ENCODE measurements at places on chromosomes 12 and 14.

GRCh38 chr12:113766131-113766878 lies 199.8 kb downstream of the RBM19 start:
- no peak for DNase-seq

DNA sequence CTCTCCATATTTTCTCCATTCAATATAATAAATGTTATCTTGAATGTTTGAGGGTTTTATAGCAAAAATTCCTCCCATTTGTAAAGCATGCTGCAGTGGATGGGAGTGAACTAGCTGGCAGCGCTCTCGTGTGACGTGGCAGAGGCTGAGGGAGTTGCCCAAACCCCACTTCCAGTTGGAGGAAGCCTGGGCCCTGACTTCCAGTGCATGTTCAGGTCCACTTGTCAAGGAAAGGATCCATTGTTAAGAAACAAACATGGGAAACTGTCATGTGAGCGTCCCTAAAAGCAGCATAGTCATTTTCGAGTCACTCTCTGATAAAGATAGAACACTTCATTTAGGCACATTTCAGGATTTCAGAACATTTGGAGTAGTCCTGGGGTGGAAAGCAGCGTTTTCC lies 116.6 kb downstream of the SLC25A47 start:
- no peak for DNase-seq

DNA sequence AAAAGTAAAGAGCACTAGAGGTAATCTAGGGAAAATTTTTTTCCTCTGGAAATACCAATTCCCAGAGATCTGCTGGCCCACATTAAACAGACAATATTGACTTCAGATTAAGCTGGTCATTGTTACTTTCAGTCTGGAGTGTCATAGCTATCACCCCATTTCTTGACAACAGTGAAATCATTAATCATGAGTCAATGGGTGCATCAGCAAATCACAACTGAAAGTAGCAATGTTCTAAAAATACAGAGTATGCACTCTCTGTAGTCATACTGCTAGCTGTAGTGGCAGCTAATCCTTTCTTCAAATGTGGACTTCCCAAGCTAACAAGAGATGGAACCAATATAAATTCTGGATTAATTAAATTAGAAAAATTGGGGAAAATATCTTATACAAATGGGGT lies 129.9 kb downstream of the CPNE8 start:
- DNase-seq = no peak

GRCh38 chr12:53179687-53180219 lies 769 bp upstream of the ZNF740 start:
- DNase-seq = no peak

DNA sequence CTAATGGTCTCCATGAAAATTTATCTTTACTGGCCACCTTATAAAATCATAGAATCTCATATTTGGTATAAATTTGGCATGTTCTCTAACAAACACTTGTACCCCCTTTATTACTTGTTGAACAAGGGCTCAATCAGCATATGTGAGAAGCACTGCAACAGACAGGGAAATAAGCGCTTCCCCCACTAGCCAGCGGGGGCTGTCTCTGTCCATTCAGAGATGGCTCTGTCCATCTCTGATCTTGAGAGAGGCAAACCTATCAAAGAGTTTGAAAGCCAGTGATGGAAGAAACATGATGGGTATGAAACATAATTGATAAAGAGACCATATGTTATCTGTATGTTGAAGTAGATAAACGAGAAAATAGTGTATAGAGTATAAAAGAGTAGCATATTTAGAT lies 326.8 kb downstream of the PDZRN4 start:
- no peak for DNase-seq

DNA sequence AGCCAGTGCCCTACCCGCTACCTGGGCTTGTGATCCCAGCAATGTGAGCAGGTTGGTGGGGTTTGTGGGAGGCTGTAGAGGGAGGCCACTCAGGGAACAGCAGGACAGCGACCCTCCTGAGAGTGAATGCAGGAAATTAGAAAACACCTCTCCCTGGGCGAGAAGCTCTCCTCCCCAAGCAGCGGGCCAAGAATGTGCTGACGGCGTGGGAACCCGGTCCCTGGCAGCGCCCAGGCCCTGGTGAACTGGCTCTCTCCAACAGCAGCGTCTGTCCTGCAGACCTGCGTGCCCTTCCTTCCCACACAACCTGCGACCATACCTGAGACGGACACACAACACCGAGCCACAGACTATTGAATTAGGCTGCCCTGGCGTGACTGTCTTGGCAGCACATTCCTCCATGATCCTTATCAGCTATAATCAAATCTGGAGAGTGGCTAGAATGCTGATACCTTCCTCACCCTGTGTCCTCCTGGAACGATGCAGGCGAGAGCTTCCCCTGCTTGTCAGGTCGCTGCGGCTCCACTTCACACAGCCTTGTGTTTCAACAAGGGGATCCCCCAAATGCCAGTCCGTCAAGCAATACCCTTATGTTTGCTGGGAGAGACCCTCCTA lies 114.8 kb upstream of the GSC start:
- DNase-seq = no peak

- DNase-seq = no peak
These were observed 2.4 kb upstream of the DGLUCY start for GRCh38 chr14:91111443-91111842.

GRCh38 chr14:105495101-105495989 lies 4.3 kb downstream of the TEDC1 start:
- no peak for DNase-seq

DNA sequence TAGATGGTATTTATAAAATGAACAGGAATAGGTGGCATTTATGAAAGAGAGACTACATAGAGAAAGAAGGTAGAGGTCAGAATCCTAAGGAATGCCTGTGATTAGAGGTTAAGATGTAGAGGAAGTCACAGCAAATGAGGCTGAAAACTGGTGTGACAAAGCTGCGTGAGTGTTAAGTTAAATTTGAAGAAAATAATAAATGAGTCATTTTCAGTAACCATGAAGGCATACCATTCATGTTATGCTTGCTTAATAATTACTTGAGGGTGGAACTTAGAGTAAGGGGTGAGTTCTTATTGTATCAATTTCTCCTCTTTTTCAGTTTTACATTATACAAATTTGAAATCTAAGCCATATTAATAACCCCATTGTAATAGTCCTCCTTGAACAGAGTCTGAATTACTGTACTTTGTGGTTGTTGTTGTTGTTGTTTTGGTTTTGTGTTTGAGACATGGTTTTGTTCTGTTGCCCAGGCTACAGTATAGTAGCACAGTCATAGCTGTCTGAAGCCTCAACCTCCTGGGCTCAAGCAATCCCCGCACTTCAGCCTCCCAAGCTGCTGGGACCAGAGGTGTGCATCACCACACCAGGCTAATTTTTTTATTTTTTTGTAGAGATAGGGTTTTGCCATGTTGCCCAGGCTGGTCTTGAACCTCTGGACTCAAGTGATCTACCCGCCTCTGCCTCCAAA lies 761.5 kb downstream of the GALC start:
- DNase-seq = no peak

DNA sequence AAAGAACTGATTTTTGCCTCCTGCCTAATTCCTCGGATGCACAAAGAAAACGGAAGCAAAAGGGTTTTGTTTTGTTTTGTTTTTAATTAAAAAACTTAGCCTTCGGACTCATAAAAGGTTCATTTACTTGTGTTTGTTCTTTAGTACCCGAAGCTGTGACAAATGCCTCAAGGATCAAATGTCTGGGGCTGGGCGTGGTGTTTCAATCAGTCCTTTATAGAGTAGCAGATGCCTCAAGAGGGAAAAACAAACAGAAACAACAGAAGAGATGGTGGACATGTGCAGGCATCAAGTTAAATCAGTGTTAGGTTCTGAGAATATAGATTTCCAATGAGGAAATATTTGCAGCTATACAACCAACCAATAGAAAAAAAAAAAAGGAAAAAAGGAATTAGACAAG lies 1.6 kb upstream of the WIF1 start:
- no peak for DNase-seq

GRCh38 chr14:23058654-23059504 lies 1.6 kb upstream of the CDH24 start:
- no peak for DNase-seq

- DNase-seq = no peak
These were observed 20.0 kb downstream of the PTGES3 start for GRCh38 chr12:56668197-56668457.

DNA sequence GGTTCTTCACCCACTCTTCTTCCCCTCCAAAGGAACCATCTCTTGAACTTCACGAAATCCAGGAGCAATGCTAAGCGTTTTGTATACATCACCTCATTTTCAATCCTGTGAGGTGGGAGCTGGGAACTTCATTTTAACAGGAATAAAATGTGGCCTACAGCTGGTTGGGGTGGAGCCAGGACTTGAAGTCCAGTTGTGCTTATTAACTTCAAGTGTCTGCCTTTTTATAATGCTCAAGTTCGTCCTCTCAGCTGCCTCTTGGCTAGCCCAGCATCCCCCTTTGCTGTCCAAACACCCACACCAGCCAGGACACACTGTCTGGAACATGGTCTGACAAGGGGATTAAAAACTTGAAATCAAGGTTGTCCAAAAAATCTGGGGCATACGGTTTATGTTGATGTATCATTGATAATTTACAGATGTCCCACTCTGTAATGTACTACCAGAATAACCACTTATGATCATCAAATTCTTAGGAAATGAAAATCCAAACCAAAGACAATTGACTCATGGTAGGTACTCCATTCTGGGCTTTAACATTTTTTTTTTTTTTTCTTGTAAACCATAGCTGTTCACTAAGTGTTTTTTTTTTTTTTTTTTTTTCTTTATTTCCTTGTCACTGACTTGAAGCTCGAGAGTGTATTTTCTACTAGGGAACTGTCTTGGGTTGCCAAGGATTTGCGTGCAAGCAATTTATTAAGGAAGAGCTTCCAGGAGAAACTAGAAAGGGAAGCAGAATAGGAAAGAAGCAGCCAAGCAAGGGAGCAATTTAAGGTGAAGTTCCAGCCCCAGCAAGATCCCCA lies 252.3 kb downstream of the EFCAB11 start:
- DNase-seq = no peak

DNA sequence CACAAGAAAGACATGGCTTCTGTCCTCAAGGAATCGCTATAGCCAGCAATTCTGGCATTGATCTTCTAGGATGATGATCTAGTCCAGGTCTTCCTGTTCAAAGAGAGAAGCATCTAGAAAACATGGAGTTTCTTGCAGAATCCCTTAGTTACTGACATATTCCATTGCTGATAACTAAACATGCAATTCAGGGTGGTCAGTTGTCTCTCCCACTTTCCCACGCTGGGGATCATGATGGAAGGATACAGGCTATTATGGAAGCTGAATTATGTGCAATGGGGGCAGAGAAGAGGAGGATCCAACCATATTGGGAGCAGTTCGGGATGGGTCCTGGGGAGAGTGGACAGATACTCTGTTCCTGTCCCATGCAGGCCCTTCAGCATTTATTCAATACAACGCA lies 9.8 kb upstream of the RPH3A start:
- DNase-seq = no peak

GRCh38 chr12:42180990-42181596 lies 36.4 kb upstream of the GXYLT1 start:
- no peak for DNase-seq

DNA sequence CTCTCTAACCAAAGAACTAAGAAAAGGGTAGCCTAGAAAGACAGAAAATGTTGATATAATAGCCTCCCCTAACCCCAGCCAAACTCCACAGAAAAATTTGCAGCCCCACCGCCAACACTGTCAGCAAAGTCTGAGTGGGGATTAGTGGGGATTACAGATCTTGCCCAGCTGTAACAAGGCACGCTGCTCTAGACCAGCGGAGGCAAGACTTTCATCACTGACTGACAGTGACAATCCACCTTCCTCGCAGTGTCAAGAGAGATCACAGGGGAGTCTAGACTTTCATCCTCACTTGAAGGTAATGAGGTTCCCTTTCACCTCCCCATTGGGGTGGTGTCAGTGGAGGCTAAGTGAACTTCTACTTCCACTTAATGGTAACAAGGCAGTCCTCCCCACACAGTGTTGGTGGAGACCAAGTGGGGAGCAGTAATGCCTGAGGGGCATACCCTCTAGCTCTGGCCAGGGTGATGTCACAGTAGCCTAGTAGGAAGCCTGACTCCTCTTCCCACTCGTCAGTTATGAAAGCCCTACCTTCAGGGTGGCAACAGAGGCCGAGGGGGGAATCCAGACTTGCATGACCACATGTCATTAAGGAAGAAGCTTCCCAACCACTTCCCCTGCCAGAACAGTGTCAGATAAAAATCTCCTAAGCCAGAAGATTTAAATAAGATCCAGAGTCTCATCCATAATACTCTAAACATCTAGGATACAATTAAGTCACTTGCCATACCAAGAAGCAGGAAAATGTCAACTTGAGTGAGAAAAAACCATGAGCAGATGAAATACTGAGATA lies 91.7 kb upstream of the RASSF8 start:
- no peak for DNase-seq

GRCh38 chr12:14171106-14171505 lies 189.7 kb upstream of the GRIN2B start:
- DNase-seq = no peak

GRCh38 chr14:66758031-66758613 lies 250.2 kb downstream of the GPHN start:
- DNase-seq = no peak

DNA sequence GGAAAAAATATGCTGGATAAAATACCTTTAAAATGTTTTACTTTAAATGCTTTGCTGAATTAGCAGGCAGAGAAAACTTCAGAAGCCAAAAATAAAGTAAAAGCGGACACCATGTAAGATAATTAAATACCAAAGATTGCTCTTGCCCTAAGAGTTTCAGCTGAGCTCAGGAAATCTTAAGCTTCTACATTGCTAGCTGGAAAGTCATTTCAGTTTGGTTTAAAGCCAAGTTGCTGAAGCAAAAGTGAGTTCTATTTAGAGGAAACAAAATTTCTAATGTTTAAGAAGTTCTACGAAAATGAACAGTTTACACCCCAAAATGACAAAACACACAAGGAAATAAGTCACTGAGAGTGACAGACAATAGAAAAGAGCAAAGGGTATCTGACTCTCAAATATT lies 310.0 kb downstream of the ADAMTS20 start:
- DNase-seq = no peak

GRCh38 chr14:77609922-77610321 lies 6.5 kb downstream of the SPTLC2 start:
- DNase-seq = no peak

DNA sequence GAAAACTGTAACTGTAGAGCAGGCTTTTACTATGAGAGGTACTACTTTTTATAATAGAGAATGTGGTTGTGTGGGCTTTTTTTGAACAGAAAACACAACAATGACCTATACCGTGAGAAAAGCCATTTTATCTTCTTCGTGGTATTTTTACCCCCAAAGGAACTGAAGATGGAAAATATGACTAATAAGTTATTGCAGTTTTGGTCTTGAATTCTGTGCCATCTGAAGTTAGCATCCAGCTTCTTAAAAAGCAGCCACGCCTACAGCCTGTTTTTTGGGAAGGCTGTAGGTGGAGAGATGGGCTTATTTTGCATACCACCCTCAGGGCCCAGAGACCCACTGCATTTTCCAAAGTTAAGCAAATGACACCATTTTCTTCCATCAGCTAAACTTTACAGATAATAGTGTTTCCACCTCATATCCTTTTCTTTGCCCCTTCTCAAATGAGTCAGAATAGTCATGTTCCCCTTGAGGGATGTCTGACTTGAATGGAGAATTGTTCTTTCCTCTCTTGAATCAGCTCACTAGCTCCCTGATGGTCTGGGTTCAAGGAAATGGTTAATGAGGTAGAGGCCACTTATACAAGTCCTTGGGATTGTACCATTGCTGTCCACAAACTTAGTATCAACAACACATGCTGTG lies 53.0 kb downstream of the TBC1D30 start:
- no peak for DNase-seq

All from stimulated activated CD4-positive, alpha-beta T cell treated with anti-CD3 and anti-CD28 coated beads, Interleukin-1b, Interleukin-23, amount 100 ng/mL, for 1 hour (primary cell).